ENCODE measurements at places on chromosomes 2 and 18.

DNA sequence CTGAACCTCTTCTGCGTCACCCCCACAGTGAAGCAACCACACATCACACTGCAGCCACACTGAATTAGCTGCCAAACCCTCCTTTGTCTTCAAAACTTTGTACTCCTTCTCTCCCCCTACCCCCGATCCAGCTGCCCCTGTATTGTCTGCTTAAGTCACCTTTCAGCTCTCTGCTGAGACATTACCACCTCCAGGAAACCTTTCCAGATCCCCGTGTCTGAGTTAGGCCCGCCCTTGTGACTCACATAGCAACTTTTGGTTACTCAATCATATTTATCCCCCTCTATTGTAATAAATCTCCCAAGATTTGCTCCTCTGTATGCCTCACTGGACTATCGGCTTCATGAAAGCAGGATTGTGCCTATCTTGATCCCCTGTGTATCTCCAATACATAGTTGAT, 82.8 kb upstream of the CDCA7 start:
- DNase-seq, result no peak

- DNase-seq, result no peak
Measured at GRCh38 chr2:147520817-147521216, 324.0 kb upstream of the ACVR2A start.

DNA sequence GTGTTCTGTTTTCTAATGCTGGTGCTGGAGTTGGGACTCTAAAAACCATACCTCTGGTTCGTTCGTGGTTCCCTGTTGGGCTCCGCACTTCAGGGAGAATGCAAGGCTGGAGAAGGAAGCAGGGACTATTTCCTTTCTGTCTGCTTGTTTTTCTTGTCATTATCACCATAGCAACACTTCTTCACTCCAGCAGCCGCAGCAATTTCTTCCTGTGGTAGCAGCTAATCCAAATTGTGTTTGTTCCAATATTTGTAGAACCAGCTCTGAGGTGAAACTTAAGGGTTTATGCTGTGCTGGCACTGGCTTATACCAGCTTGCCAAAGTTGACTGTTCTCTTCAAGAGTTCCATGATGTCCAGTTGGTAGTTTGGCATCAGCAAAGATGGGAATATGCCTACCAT, 301.4 kb upstream of the SYT4 start:
- DNase-seq, result no peak

- DNase-seq, result no peak
Measured at GRCh38 chr2:112705575-112705974, 15.2 kb upstream of the NT5DC4 start.

DNA sequence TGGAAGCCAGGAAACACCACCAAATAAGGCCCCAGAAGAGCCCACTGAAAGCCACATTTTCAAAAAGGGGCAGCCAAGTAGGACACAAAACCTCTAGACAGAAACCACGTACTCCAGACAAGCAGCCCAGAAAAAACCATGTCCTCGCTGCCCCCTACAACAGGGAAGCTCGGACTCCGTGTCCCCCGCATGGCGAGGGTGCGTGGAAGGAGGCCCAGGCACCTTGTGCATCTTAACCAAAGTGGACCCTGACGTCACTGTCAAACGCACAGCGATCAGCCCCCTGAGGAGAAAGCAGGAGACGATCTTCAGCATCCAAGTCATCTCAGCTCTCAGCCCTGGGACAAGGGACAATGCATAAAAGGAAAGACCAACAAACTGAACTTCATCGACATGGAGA, 168.4 kb downstream of the EIPR1 start:
- no peak for DNase-seq
